Astrocyte of the spinal cord (primary cell): ENCODE measurements at places on chromosomes 6 and 20.

- DNase-seq: no peak
Measured at GRCh38 chr6:166645896-166646295, 18.8 kb upstream of the RPS6KA2 start.

DNA sequence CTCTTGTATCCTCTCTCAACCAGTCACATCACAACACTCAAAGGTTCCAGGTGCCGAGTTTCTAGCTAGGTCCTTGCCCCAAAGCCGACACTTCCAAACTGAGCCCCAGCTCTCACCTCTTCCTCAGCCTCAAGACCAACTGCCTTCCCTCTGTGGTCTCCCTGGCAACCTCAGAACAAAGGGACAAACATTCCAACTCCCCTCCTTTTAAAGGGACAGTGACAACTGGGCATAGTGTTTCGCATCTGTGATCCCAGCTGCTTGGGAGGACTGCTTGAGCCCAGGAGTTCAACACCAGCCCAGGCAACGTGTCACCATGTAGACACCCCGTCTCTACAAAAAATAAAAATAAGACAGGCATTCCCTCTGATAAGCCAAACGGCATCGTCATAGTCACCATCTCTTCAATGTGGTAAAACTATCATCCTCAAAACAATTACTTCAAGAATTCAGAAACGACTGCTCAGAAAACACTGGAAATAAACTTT, 11.3 kb downstream of the DIDO1 start:
- DNase-seq: peak; percentile 55

GRCh38 chr6:140773276-140773675, 1359.4 kb upstream of the GJE1 start:
- peak; percentile 15 for DNase-seq

- peak; percentile 69 for DNase-seq
Measured at GRCh38 chr6:135576055-135576454, 78.5 kb upstream of the AHI1 start.

GRCh38 chr6:13664703-13665352, 46.8 kb downstream of the RANBP9 start:
- no peak for DNase-seq

DNA sequence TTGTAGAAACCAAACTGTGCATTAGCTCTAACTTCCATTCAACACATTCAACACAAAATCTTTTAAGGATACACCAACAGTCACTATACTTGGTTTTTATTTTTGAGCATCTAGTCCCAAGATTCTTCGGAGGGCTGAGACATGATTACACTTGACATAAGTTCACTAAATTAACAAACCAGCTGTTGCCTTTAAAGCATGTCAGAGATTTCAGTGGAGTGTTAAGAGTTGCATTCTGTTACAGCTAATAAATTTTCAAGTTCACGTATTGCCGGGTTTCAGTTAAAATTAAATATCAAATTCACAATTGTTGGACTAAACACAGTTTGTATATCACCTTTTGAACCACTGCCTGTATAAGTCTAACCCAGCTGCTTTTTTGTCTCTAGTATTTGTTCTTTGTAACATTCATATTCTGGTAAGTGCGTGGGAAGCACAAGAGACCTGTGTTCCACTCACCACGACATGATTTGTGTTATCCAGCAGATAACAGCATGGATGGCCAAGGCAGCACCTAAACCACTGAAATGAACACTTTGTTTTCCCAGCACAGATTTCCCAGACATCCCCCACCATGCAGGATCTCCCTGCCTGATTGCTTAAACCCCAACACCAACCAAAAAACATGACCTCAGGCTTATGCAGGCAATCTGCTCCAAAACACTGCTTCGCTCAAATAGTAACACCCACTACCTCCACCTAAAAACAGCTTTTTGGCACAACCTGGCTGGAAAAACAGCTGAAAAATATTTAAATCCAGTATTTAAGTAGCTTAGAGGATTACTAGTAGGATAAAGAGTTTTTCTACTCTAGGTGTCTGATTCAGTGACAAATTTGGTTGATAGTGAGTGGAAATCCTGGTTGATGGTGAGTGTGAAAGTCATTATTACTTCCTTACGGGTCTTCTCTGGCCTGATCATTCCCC, 286.5 kb upstream of the NT5E start:
- DNase-seq: no peak

GRCh38 chr20:38485041-38485440, 12.4 kb downstream of the RALGAPB start:
- no peak for DNase-seq

DNA sequence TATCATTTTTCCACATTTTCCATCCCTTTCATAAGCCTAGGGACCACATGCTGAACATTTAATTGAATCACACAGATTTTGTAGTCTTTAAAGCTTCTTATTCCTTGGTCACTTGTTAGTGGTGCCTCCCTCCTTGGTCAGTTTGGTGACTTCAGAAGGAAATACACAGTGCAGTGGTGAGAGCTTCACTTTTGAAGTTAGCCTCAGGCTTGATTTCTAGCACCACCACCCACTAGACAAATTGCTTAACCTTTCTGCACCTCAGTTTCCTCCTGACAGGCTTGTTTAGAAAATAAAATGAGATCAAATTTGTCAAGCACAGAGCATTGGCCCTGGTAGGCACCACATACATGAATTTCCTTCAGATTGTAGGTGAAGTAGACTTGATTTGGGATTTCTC, 91.7 kb downstream of the FOXO3 start:
- no peak for DNase-seq

- DNase-seq: no peak
Measured at GRCh38 chr6:10583509-10583901, 62.4 kb downstream of the GCNT2 start.
